ENCODE measurements at places on chromosomes 12 and 14.

DNA sequence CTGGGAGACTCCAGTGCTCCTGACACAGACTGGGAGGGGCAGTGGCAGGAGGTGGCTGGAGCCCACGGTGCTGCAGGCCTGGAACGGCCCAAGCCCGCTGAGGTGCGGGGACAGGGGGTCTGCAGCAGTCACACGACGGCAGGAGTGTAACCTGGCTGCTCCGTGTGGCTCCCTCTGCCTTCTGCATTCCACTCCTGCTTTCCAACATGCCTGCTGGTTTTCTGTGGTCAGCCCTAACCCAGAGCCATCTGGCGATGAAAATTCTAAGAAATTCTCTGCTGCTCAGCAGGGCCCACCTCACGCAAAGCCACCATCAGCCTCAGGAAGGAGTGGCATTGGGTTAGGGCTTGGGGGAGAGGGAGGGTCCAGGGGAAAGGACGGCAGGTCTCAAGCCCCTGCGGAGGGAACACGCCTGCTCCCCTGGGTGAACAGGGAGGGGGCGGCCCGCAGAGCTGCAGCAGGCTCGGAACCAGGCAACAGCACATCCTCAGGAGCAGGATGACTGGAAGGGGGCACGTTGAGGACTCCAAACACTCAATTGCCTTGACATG, 5.0 kb upstream of the FBRSL1 start:
- DNase-seq = no peak

DNA sequence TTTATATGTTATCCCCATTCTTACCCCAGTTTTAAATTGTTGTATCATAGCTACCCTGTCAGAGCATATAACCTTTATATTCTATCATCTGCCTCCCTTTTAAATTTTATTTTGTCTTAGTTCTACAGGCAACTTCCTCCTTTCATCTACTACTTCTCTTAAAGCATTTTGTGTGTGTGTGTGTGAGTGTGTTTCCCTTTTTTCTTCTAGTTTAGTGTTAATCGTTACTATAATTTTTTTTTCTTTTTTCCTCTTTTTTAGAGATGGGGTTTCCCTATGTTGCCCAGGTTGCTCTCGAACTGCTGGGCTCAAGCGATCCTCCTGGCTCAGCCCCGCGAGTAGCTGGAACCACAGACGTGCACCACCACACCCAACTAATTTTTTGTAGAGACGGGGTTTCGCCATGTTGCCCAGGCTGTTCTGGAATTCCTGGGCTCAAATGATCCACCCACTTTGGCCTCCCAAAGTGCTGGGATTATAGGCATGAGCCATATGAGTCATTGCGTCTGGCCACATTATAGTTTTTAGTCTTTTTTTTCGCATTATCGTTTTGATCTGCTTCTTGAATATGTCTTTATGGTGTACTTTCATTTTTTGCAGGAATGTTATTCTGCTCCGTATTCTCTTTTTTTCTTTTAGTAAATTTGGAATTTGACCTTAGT, 33.1 kb upstream of the FBXO34 start:
- no peak for DNase-seq

GRCh38 chr14:96227428-96227827, 22.8 kb downstream of the BDKRB2 start:
- no peak for DNase-seq

- no peak for DNase-seq
Observed at GRCh38 chr12:114669401-114670290, 14.3 kb downstream of the TBX3 start.

GRCh38 chr12:78885466-78885865, 20.9 kb downstream of the SYT1 start:
- DNase-seq = no peak

GRCh38 chr14:45290547-45290946, 37.5 kb upstream of the MIS18BP1 start:
- no peak for DNase-seq

DNA sequence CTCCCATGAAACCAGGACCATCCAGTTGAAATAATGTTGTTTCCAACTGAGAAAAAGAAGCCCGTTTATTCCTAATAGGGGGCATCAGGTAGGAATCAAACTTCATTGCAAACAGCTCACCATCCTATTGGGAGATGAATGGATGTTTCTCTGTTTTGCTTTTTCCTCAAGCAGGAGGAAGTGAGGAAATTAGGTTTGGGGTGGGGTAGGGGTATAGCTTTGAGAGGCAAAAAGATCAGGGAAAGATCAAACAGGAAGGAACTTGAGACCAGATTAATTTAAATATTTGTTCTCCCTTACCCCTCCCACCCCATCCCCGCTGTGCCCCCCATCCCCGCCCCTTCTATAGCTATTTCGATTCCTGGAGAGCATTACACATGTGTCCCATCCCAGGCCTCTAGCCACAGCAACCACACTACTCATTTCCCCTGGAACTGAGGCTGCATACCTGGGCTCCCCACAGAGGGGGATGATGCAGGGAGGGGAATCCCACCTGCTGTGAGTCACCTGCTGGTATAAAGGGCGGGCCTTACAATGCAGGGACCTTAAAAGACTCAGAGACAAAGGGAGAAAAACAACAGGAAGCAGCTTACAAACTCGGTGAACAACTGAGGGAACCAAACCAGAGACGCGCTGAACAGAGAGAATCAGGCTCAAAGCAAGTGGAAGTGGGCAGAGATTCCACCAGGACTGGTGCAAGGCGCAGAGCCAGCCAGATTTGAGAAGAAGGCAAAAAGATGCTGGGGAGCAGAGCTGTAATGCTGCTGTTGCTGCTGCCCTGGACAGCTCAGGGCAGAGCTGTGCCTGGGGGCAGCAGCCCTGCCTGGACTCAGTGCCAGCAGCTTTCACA, at the start of gene IL23A:
TSS of gene IL23A (plus strand) at position 577 of the 850 bp plus-strand sequence. CDS start at position 738, 161 bp downstream.
- DNase-seq = peak; percentile 45
